Suppressor macrophage treated with lipopolysaccharide for 4 hours (primary cell): ENCODE measurements at places on chromosomes 5 and 9.

- no peak for DNase-seq
These were observed 24.8 kb downstream of the GPR107 start for GRCh38 chr9:130078547-130078946.

DNA sequence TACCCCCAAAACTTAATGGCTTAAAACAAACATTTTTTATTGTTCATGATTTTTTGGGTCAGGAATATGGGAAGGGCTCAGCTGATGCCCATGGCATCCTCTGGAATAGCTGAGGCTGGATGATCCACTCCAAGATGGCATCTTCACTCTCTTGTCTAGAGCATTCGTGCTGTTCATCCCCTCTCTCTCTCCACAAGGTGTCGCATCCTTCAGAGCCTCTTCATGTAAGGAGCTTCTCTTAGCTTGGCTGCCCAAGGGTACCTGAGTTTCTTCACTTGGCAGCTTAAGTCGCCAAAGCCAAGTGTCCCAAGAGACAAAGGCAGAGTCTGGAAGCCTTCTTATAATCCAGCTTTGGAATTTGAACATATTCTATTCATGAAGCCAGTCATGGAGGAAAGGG lies 294.7 kb downstream of the CHSY3 start:
- DNase-seq: no peak

DNA sequence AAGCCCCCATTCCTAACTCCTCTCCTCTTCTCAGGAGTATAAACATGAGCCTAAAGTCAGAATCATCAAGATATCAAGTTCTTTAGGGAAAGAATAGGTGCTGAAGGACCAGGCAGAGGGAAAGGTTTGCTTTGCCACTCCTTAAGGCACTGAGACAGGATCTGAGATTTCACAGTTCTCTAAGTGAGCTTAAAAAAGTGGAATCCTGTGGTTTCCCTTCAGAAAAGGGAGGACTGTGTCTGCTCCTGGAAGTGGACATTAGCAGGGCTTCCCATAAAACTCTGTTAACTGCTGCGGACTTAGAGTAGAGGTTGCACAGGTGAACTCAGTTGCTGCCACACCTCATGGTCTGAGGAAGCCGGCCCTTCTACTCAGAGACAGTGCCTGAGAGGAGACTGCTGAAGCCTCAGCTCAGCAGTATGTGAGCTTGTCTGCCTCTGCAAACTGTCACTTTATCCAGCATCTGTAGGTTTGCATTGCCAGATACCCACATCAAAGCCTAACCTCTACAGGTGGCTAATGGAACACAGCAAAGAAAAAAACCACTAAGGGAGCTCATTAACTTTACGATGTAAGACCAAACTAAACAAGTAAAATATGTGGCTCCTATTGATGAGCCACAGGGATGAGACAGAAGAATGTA lies 42.9 kb downstream of the RIC1 start:
- no peak for DNase-seq

GRCh38 chr5:146667633-146668272 lies 151.8 kb upstream of the GPR151 start:
- no peak for DNase-seq

DNA sequence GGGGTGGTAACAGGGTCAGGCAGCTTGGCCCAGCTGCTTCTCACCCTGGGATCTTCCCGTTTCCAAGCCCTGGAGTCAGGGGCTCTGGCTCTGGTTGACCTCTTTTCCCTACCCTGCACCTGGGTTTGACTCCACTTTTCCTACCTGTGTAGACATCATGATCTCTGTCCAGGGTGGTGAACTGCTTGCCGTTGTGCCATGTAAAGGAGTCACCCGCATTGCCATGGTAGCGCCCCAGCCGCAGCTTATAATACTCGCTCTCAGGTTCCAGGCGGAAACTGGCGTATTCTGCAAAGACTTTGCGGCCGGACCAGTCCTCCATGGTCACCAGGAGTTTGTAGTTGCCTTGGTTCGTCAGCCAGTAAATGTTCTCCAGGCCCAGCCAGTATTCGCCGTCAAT lies 30.9 kb downstream of the ANGPTL2 start:
- DNase-seq: no peak

GRCh38 chr9:104836767-104837166 lies 72.8 kb downstream of the NIPSNAP3B start:
- DNase-seq: no peak

GRCh38 chr5:159441441-159441840 lies 111.2 kb upstream of the IL12B start:
- no peak for DNase-seq

DNA sequence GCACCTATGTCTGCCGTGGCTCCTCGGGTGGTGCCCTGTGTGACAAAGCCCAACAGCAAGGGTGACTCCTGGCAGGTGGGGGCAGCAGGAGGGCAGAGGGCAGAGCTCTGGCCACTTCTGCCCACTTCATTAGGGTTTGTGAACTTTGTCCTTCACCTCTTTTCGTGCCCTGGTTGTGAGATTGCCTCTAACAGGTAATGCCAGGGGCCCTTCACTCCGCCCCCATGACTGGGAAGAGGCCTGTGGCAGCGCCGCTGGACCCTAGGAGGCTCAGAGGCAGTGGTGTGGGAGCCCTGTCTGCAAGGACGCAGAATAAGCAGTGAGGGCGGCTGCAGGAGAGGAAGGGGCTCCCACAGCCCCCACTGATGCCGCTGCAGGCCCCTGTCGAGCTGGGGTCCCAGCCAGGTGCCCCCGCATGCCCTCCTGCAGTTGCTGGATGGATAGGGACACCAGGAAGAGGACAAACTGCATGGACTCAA lies 108.7 kb upstream of the LMX1B start:
- DNase-seq: no peak

DNA sequence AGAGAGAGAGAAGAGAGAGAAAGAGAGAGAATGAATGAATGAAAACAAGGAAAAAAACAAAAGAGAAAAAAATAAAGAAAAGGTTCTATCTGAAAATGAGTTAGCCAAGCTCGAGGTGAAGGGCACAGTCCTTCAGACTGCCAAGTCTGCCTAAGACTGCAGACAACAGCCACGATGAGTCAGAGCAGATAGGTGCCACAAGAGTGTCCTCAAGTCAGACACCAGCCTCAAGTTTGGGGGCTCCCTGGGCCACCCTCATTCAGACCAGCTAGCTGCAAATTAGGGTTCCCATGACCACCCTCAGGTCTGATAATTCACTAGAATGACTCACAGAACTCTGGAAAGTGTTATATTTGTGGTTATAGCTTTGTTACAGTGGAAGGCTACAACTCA lies 13.9 kb upstream of the HABP4 start:
- DNase-seq: no peak

GRCh38 chr5:127410959-127411358 lies 106.5 kb upstream of the PRRC1 start:
- no peak for DNase-seq

DNA sequence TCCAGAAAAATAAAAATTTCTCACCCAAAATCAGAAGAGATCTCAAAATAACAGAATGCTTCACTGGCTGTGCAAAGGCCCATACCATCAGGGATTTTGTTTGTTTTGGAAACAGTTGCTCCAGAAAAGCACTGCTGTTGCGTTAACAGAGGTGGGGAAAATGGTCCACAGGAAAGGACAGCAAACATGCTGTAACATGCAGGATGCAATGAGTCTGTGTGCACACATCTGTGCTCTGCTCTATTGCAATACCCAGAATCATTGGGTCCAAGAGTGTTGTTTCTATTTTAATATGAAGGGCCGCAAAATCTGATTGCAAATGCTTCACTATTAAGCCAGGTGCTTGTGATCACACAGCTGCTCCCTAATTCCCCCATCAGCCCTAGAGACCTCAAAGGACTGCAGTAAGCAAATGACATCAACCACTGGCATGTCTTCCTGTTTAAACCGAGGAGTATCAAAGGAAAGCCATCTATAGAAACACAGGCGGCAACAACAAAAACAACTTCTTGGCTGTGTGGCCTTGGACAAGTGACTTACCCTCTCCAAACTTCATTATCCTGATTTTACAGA lies 141.0 kb downstream of the DCP2 start:
- no peak for DNase-seq

GRCh38 chr5:80569086-80569960 lies 757 bp downstream of the ANKRD34B start:
- DNase-seq: peak; percentile 12

- DNase-seq: peak; percentile 60
These were observed 653 bp upstream of the HNRNPH1 start for GRCh38 chr5:179623906-179624741.

DNA sequence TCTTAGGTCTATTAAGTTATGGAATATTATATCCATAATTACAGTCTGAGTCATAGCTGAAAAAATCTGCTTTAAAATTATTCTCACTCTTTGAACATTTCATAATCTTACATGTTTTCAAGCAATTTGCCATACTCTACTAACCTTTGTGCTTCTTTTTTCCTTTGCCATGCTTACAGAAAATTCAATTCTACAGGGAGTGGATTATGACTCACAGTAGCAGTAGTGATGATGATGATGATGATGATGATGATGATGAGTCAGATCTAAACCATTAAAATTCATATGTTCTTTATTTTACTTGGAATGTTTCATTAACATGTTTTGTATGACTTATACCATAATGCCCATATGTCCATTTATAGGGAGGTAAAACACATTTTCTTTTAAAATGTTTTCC lies 207.1 kb downstream of the VPS13A start:
- DNase-seq: no peak

DNA sequence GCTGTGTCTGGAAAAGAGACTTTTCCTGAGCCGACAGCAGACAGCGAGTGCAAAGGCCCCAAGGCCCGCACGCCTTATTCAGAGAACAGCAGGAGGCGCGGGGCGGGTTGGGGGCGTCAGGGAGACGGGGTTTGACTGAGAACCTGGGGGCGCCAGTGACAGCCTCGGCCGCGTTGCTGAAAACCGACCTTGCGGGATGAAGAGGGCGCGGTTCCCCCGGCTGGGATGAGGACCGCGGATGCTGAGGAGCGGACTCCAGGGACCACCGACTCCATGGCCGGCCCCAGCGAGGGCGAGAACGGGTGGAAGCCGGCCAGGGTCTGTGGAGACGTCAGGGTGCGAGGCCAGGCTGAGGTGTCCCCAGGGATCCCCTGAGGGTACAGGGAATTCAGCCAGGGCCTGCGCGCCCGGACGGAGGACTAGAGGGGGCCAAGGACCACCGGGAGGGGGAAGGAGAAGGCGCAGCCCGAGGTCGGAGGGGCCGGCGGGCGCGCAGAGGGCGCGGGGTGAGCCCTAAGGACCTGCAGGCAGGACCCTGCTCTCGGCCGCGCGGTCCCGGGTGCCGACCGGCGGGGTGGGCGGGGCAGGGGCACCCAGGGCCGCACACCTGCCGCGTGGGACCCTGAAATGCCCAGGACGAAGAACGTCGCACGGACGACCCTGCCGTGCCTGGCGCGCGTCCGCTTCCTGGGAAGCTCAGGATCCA lies 837 bp upstream of the AHRR start:
- DNase-seq: no peak

DNA sequence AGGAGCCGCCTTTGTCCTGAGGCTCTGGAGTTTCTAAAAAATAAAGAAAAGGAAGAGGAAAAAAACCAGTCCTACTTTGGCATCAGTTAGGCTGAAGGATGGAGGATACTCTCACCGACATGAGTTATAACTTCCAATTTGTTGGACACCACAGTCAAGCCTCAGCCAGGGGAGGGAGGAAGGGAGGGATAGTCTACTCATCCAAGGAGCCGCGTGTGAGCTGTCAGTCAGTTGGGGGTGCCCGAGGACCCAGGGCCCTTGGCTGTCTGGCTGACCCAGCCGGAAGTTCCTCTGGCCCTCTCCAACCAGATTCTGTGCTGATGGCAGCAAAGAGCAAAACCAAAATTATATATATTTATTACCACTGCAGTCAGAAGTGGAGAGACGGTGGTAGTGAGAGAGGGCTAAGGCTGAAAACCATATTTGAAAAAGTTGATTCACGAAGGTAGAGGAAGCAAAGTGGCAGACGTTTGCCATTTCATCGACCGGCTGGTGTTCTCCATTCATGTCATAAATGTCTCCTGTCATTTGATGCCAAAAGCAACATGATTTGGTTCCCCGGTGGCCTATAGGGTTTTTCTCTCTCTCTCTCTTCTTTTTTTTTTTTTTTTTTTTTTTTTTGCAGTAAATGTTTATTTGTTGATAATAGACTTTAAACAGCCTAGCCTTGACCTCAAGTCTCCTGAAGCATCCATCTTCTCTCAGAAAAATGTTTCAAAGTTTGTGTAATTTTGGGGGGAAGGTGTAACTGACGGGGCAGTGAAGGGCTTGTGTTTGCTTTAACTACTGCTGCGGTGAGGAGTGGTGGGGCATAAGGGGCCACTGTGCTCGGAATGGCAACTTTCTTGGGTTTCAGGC lies 7.6 kb downstream of the LMX1B start:
- DNase-seq: no peak

GRCh38 chr5:88825584-88826315 lies 57.2 kb downstream of the MEF2C start:
- DNase-seq: peak; percentile 39

GRCh38 chr9:100499866-100500265 lies 26.9 kb downstream of the TMEFF1 start:
- no peak for DNase-seq

DNA sequence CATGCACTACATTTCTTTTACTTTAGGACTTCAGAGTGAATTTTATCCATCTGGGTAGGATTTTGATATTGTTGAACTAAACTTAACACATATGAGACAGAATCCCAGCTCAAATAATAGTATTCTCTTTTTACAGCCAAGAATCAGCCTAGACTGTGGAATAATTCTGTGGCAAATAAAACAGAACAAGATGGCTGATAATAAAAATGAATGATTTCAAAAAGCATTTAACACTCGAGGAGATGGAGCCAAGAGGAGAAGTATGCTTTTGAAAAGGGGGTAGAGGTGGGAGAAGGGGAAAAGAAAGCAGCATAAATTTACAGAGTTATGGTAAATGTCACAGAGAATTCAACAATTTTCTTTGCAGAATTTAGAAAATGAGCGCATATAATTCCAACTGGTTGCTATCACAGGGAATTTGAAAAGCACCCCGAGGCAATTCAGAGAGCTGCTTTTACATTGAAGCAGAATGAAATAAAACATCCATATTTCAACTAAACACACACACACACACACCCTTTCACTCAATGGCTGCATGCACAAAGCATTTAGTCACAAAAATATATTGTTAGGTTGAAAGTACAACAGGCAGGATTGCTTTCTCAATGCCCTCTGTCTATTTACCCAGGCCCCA lies 60.2 kb upstream of the DMAC1 start:
- DNase-seq: no peak

- DNase-seq: peak; percentile 74
These were observed 35.3 kb downstream of the HRH2 start for GRCh38 chr5:175692996-175693710.

DNA sequence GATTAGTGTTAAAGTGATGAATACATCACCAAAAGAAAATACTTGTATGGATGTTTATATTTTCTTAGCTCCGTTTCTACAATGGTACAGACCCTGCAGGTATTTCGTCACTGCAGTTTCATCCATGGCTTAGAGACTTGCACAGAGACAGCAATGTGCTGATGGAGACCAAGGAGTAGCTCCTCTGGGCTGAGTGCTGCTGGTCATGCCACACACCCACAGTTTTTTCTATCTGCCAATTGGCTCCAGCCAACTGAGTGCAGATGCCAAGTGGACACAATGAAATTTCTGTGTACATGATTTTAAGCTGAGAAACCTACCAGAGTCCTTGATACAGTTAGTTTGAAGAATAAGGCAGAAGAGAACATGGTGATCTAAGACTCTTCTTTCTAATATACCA lies 145.9 kb upstream of the ADCY2 start:
- peak; percentile 2 for DNase-seq

GRCh38 chr5:169808118-169808581 lies 171.1 kb downstream of the DOCK2 start:
- DNase-seq: no peak
